Glutamatergic neuron (in vitro differentiated cells): ENCODE measurements at places on chromosomes 2 and 18. TPM values are rescaled to one million over a fixed set of nuclear protein-coding genes. Genes with fewer than 3 reads are reported as not detected.
A peak's percentile ranks its signal among the peaks of the same experiment; 100 is the strongest.

GRCh38 chr18:34590503-34590902 lies 119.6 kb upstream of the DTNA start:
- no peak for DNase-seq

GRCh38 chr18:48336332-48336731 lies 72.9 kb downstream of the ZBTB7C start:
- no peak for DNase-seq

ACMSD gene
- total RNA-seq: not detected

DNA sequence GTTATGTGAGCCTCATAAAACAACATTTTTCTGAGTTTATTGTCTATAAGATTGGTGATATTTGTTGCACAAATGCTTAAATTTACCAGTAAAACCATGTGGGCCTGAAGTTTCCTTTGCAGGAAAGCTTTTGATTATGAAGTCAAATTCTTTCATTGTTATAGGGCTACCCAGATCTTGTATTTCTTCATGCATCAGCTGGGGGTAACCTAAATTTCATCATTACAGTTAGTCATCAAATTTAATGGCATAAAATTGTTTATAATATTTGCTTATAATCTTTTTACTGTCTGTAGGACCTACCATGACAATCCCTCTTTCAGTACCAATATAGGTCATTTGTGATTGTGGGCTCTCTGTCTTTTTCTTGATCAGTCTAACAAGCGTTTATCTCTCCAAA lies 47.8 kb downstream of the SMAD2 start:
- DNase-seq: no peak

- DNase-seq: no peak
Measured at GRCh38 chr2:10981941-10982431, 70.3 kb downstream of the KCNF1 start.

MLPH gene
- total RNA-seq: 4.3 TPM

DNA sequence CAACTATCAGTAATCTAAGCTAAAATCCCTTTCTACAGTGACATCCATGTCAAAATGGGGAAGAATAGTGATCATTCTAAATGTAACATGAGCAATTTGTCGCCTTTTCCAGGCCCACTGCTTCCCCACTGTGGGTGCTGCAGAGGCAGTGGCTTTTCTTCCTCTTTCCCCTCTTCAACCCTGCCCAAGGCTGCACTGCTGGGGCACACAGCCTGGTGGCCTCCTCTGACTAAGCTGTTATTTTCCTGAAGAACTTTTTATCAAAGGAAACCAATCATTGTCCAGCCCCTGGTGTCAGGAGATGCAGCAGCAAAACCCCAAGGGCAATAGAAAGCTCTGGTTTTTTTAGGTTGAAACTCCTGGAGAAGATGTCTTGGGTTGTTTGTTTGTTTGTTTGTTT lies 117.6 kb upstream of the KLF7 start:
- DNase-seq: no peak

PLCD4 gene
- total RNA-seq: 1.9 TPM

GRCh38 chr18:50401888-50402287 lies 27.0 kb downstream of the SKA1 start:
- peak; percentile 34 for DNase-seq

GRCh38 chr2:218294430-218295022 lies 2.2 kb upstream of the TMBIM1 start:
- DNase-seq: no peak

DNA sequence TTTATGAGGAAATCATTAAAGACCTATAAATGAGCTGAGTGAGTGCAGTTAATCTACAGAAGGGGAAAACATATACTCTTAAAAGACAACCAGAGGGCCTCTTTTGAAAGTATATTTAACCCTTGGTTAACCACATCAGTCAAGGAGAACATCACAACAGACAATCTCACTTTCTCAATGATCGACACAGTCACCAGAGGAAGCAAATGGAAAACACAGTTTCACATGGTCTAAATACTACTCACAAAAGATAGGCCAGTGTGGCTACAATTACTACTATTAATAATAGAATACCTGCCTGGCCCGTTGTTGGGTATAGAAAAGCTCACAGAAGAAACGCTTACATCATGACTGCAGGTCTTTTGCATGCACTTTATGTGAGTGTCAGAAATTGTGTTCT lies 426.2 kb downstream of the NCKAP5 start:
- no peak for DNase-seq

- DNase-seq: no peak
Measured at GRCh38 chr2:229901819-229902218, 20.0 kb downstream of the TRIP12 start.

ATG4B gene
- 115 TPM for total RNA-seq

AQP12A gene
- total RNA-seq: not detected

GRCh38 chr2:171034315-171034714 lies 105.3 kb downstream of the GORASP2 start:
- DNase-seq: no peak

COL6A3 gene
- total RNA-seq: 0.07 TPM

DNA sequence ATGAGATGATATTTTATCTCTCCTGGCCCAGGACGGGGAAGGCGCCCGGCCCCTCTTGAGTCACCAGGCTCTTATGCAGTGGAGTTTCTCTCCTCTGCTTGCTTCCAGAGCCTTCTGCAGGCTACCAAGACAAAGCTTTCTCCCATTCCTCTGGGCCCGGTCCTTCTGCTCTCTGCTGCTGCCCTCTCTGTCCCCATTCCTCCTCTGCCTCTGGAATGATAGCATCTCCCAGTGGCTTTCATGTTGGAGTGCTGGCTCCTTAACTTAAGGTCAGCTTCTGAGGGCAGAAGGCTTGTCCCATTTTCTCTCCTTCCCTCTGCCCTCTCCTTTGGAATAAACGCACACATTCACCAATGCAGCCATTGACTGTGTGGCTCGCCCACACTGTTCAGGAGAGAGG lies 86.2 kb downstream of the SDC1 start:
- DNase-seq: no peak

GRCh38 chr18:75065251-75066000 lies 143.5 kb downstream of the PTGR3 start:
- DNase-seq: no peak

DNA sequence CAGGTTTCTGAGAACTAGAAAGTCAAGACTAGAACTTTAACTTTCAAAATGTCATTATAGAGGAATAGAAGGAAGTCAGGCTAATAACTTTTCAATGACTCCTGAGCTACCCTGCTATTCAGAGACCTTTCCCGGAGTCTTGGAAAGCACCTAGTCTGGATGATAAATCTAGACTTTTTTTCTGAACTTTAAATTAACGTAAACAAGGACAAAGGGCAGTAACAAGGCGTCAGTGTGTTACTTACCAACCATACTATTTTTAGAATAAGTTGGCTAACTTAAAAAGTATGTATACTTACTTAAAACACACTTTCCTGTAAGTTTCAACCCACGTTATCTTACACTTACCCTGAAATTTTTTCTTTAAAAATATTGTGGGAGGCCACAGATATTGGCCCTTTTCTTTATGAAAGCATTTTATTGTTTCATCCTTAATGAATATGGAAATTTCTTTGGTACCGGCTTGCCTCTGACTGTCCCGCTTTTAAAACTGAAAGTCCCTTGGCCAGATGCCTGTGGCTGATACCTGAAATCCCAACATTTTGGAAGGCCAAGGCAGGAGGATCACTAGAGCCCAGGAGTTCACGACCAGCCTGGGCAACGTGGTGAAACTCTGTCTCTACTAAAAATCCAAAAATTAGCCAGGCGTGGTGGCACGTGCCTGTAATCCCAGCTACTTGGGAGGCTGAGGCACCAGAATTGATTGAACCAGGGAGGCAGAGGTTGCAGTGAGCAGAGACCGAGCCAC lies 9.7 kb downstream of the PMAIP1 start:
- DNase-seq: no peak

- DNase-seq: no peak
Measured at GRCh38 chr2:153661801-153662200, 183.2 kb upstream of the RPRM start.

GRCh38 chr2:84652431-84652830 lies 136.1 kb downstream of the DNAH6 start:
- DNase-seq: no peak

DNA sequence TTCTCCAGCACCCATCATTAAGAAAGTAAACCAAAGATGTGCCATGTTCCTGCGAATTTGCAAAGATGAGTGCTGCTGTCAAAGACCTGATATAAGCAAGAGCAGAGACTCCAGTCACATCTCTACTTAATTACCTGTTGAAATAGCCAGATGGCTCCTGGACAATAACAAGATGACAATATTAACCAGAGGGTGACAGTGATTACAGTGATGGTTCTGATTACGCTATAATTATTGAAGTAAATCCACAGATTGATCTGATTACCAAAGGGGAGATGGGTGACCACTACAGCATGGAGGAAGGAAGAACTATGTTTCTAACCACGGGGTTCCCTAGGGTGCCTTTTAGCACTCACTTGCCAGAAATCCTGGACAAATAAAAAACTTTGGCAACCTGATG lies 36.5 kb upstream of the AFF3 start:
- no peak for DNase-seq

- DNase-seq: no peak
Measured at GRCh38 chr18:27276886-27277285, 91.8 kb upstream of the CHST9 start.

ANXA4 gene
- 3.1 TPM for total RNA-seq

DNA sequence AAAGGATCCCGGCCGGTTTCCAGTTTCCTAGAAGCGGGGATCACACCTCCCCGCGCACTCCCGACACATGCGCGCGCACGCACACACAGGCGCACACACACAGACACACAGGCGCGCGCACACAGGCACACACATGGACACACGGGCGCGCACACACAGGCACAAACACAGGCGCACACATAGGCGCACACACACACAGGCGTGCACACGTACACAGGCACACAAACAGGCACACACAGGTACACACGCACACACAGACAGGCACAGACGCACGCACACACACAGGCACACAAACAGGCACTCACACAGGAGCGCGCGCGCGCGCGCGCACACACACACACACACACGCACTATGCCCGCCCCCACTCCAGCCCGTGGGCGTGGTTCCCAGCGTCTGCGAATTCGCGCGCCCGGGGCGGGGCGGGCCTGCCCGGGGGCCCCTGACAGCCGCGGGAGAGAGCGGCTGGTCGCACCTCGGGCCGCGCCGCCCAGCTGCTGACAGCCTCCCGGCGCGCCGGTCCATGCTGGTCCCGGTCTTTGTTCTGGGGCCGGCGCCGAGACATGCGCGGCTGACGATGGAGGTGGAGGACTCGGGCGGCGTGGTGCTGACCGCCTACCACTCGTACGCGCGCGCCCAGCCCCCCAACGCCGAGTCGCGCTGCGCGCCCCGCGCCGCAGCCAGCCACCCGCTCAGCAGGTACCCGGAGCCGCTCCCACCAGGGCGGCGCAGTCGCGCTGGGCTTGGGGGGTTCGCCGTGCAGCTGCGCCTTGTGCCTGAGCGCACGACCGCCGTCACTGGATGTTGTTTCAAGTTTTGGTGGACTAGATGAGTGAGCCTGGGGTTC lies at the start of gene ARHGAP28:
TSS of gene ARHGAP28 (plus strand) at position 470 of the 845 bp plus-strand sequence. CDS start at position 576, 106 bp downstream.
- peak; percentile 90 for DNase-seq

MTLN gene
- 16.8 TPM for total RNA-seq

DNA sequence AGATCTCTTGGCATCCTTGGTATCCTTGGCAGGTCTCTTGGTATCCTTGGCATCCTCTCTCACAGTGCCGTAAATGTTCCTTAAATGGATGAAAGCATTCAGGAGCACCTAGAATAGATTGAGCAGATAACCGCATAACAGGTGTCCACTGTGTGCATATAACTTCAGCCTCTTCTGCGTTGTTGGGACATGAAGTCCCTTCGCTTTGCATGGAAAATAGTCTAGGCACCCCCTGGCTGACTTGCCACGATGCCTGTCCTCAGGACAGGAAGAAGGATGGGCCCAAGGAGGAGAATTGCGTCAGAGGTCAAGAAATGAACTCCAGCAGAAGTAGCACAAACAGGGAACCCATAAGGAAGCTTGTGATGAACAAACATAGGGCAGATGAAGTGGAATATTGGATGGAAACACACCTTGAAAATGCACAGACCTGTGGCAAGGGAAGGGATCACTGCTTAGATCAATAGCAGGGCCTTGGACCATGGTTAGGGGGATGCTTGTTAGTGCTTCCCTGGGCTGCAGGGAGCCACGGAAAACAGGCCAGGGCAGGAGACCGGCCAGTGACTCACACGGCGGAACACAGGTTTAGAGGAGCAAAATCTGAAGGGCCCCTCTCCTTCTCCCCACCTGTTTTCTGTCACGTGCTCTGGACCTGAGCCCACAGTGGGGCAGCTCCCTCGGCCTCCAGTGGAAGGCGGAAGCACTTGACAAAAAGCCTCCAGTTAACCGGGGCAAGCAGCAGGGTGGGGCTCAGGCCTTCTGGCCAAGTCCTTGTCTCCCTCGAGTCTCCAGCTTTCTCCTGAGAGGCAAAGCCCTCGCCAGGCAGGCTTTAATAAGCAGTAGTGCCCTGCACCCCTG lies 99.2 kb upstream of the ASAP2 start:
- no peak for DNase-seq

DNA sequence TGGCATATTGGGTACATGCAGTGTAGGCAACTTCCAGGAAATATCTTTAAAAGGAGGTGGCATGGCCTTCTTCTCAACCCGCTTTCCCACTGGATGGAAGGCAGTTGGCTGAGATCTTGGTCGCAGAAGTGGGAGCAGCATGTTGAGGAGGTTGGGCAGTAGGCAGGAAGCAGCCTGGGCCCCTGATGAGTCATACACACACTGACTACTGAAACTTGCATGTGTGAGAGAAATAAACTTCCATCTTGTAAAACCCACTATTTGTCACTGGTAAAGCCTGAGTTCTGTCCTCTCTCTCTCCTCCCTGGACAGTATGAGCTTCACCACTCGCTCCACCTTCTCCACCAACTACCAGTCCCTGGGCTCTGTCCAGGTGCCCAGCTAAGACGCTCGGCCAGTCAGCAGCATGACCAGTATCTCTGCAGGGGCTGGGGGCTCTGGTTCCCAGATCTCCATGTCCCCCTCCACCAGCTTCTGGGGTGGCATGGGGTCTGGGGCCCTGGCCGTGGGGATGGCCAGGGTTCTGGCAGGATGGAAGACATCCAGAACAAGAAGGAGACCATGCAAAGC lies 233.8 kb upstream of the SPRED2 start:
- no peak for DNase-seq

DNA sequence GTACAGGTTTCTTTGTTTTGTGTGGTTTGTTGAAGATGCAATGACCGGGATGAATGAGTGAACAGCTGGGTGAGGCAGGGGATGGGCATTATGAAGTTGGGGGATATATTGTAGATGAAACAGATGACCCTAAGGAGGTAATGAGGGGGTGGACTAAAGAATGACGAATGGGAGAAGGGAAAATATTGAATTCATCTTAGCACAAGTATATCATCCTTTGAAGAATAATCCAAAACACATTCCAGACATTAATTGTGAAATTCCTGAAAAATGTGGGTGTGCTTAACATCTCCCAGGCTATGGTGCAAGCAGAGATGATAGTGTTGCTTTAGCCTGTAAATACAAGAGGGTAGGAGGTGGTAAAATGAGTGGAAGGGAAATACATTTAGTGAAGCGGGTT lies 5.8 kb downstream of the CRIM1 start:
- no peak for DNase-seq
